CD14-positive monocyte (primary cell): ENCODE measurements at places on chromosomes 5 and 9.

DNA sequence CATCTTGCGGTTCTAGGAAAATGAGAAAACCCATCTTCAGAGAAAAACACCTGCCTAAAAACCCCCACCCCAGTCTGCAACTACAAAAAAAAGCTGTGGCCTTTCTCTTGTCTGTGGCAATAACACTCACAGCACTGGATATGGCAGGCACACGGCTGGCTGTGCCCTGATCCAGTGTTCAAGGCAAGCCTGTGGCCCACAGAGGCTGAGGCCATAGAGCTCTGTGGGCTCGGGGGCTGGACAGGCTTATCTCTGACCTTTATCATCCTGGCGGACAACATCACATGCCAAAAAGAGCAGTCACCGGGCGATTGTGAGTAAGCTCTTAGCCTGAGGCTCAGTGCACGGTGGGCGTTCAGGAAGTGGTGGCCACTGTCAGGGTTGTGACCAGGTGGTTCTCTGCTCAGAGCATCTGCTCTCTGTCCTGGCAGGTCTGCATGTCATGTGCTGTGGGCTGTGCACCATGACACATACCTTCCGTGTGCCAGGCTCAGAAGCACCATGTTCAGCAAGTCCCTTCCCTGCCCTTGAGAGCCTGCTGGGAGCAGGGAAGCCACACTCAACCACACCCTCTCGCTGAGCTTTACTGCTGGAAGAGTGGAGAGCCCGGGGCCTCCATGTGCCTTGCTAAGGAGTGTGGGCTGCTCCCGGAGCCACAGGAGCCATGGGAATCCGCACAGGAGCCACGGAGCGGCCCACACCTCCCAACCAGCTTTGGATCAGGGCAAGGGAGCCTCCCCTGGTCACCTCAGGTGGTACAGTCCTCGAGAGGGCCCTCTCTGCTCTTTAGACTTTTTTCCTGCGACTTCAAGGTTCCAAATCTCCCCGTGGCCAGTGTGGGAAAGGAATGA, 34.6 kb upstream of the WDR38 start:
- no peak overlapping the region for H3K27ac ChIP-seq
- H3K36me3 ChIP-seq = no peaks in the 10 kb centered on the region
- no peak overlapping the region for H3K4me3 ChIP-seq

DNA sequence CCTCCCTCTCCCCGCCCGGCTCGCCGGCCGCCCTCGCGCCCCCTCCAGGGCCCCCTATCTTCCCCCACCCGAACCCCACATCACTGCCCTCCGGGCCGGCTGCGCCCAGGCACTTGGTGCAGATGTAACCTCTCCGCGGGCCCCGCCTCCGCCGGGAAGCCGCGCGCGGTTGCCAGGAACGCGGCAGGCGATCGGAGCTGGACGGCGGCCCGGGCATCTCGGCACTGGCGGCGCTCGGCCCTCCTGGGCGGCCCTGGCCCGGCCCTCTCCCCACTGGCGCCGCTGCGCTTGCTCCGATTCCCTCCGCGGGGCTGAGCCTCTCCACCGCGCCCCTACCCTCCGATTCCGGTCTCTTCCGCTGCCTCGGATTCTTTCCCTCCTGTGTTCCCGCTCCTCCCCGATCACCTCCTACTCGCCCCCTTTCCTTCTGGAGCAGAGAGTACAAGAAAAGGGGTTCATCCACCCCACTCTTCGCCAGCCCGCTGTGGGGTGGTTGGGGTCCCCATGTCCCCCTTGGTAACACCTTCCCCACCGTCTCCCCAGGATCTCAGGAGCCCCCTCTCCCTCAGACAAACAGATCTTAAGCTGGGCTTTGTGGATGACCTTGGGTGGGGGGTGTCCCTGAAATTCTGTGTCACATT, 70.6 kb downstream of the C9orf50 start:
- H3K27ac ChIP-seq = no peak overlapping the region
- H3K27me3 ChIP-seq = peaks cover 26% of the 10 kb centered on the region
- H3K4me3 ChIP-seq = no peak overlapping the region
- no peak for DNase-seq
- H3K4me1 ChIP-seq = peaks cover 50% of the 10 kb centered on the region

GRCh38 chr5:23169660-23170416, 316.7 kb upstream of the CDH12 start:
- no peak overlapping the region for H3K27ac ChIP-seq
- H3K4me3 ChIP-seq = no peak overlapping the region
- no peaks in the 10 kb centered on the region for H3K27me3 ChIP-seq
- no peaks in the 10 kb centered on the region for H3K36me3 ChIP-seq

DNA sequence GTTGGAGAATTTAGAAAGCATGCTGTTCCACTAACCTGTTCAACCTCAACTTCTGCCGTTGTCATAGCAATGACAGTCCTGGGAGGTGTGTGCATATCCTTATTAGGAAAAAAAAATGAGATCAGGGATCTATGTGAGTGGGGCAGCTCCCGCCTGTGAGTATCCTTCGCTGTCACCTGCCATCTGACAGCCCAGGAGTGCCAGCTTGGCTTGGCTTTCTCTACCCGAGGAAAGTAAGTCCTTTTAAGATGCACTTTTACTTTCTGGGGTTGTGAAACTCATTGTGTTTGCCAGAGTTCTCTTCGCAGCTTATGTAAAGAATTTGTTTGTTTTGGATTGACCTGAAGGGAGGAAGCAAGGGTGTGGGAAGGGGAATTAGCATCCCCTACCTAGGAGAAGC, 21.8 kb downstream of the PCDHAC2 start:
- no peak overlapping the region for H3K27ac ChIP-seq
- no peak overlapping the region for H3K4me3 ChIP-seq
- no peaks in the 10 kb centered on the region for H3K27me3 ChIP-seq
- H3K36me3 ChIP-seq = no peaks in the 10 kb centered on the region
- no peak for DNase-seq

GRCh38 chr5:100788417-100788816, 114.7 kb downstream of the ST8SIA4 start:
- no peak overlapping the region for H3K27ac ChIP-seq
- no peak overlapping the region for H3K4me3 ChIP-seq
- H3K4me1 ChIP-seq = peaks cover 12% of the 10 kb centered on the region
- H3K27me3 ChIP-seq = no peaks in the 10 kb centered on the region

- no peaks in the 10 kb centered on the region for H3K36me3 ChIP-seq
- H3K27me3 ChIP-seq = no peaks in the 10 kb centered on the region
- H3K4me3 ChIP-seq = no peak overlapping the region
Measured at GRCh38 chr5:129622531-129622930, 125.4 kb upstream of the MINAR2 start.

DNA sequence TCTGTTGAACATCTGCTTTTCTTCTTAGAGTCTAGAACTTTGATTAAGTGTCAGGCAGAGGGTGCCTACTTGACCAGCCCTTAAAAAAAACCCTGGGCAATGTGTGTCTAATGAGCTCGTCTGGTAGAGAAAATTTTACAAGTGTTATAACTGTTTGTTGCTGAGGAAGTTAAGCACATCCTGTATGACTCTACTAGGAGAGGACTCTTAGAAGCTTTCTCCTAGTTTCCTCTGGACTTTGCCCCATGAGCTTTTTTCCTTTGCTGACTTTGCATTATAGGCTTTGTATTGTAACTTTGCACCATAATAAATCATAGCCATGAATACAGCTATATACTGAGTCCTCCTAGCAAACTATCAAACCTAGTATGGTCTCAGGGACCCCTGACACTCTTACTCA, 39.4 kb downstream of the GNG10 start:
- DNase-seq = no peak
- no peaks in the 10 kb centered on the region for H3K4me1 ChIP-seq
- H3K4me3 ChIP-seq = no peak overlapping the region
- H3K27me3 ChIP-seq = no peaks in the 10 kb centered on the region

DNA sequence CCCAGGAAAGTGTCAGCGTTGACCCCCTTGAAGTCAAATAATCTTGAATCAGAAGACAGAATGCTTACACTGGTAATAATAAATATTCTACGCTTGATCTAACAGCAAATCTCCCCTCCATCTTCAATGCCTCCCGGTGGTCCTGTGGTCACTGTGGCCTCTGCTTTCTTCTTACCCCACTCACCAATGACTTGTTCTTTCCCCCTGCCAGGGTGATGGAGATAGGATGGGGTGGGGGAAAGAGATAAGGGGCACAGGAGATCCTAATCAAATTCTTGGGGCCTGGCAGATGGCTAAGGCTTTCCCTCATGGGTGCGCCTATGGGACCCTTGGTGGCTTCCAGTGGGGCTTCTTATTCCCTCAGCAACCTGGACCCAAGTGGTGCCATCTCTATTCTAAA, 152.6 kb upstream of the EGFLAM start:
- H3K27me3 ChIP-seq = no peaks in the 10 kb centered on the region
- H3K36me3 ChIP-seq = no peaks in the 10 kb centered on the region
- no peak overlapping the region for H3K4me3 ChIP-seq
- no peak overlapping the region for H3K27ac ChIP-seq
- DNase-seq = no peak
- no peaks in the 10 kb centered on the region for H3K4me1 ChIP-seq

- H3K27ac ChIP-seq = no peak overlapping the region
- no peak for DNase-seq
- H3K4me3 ChIP-seq = no peak overlapping the region
- H3K4me1 ChIP-seq = no peaks in the 10 kb centered on the region
- H3K36me3 ChIP-seq = no peaks in the 10 kb centered on the region
Measured at GRCh38 chr5:66223637-66224036, 79.5 kb downstream of the SREK1 start.

- H3K27me3 ChIP-seq = no peaks in the 10 kb centered on the region
- no peak overlapping the region for H3K4me3 ChIP-seq
- H3K36me3 ChIP-seq = no peaks in the 10 kb centered on the region
- no peak for DNase-seq
Measured at GRCh38 chr5:81288021-81288433, 13.4 kb upstream of the ZCCHC9 start.

DNA sequence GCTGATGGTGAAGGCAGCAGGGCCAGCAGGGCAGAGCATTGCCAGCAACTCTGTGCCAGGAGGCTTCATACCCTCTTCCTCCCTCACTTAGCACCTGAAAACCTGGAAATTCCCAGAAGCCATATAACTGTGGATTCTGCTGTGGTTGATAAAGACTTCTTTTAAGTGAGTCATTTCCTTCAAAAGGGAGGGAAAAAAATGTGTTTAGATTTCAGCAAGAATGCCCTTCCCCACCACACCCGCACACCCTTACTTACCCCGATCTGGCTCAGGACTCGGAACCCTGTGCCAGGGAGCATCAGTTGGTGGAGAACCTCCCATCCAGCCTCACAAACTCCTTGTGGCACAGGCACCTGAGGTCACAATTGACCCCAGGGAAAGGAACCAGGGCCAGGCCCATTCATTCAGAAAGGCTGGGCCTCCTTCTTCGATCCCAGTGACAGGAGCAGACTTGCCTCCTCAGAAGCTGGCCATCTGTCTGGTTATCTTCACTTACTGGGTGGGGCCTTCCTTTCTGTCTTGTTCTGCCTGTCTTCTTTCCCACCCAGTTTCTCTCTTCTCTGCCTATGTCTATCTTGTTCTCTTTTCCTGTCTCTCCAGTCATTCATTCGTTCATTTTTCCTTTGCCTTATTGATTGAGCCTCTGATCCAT, 62.6 kb downstream of the PLAC8L1 start:
- no peaks in the 10 kb centered on the region for H3K27me3 ChIP-seq
- H3K27ac ChIP-seq = no peak overlapping the region
- peaks cover 30% of the 10 kb centered on the region for H3K4me1 ChIP-seq
- no peaks in the 10 kb centered on the region for H3K36me3 ChIP-seq
- no peak overlapping the region for H3K4me3 ChIP-seq

DNA sequence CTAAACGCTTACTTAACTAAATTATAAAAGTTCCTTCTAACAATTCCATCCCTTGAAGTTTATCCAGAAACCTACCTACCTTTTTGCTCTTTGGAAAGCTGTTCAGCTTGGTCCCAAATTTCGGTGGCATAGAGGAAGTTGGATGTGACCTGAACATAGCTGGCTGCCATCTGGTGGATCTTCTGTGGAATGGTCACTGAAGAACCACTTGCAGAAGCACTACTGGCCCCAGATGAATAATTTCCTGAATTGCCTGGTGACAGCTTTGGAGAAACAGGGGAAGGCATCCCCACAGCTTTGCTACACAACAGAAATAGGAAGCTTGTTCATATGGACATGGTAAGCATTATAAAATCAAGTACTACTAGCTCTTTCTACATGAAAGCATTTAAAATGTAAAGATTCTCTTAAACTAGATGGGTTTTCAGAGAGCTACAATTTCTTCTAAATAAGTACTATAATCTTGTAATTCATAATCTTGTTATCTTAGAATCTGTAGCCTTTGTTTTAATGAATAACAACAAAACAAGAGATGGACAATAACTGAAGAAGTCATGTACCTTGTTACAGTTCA, 9.9 kb downstream of the LEAP2 start:
- no peak overlapping the region for H3K4me3 ChIP-seq
- DNase-seq = peak; percentile 82
- no peaks in the 10 kb centered on the region for H3K4me1 ChIP-seq

GRCh38 chr9:22617156-22617555, 170.5 kb downstream of the DMRTA1 start:
- no peak overlapping the region for H3K27ac ChIP-seq
- H3K27me3 ChIP-seq = no peaks in the 10 kb centered on the region
- DNase-seq = no peak

DNA sequence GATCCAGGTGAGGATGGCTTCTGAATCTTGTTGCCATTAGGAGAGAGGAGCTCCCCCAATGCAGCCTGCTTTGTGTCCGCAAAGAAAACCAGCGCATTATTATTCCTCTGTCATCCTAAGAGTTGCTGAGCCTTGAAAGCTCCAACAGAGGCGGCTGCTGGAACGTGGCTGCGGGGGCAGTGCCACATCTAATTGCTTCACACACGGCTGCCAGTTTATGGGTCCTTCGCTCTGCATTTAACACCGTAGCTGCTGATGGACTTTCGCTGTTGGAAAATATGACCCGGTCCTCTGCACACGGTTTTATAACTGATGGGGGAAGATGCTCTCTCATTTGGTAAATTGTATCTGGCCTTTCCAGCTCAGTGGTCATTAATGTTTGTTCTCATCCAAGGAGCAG, 38.0 kb downstream of the ZNF622 start:
- H3K4me3 ChIP-seq = no peak overlapping the region
- H3K4me1 ChIP-seq = no peaks in the 10 kb centered on the region
- H3K36me3 ChIP-seq = no peaks in the 10 kb centered on the region
- H3K27ac ChIP-seq = no peak overlapping the region
- DNase-seq = no peak
- H3K27me3 ChIP-seq = peaks cover 4% of the 10 kb centered on the region

GRCh38 chr9:125904155-125904851, 157.1 kb downstream of the PBX3 start:
- no peak overlapping the region for H3K27ac ChIP-seq
- DNase-seq = peak; percentile 46
- no peaks in the 10 kb centered on the region for H3K36me3 ChIP-seq
- H3K4me1 ChIP-seq = peaks cover 13% of the 10 kb centered on the region
- H3K4me3 ChIP-seq = peak overlapping the region; percentile 21

DNA sequence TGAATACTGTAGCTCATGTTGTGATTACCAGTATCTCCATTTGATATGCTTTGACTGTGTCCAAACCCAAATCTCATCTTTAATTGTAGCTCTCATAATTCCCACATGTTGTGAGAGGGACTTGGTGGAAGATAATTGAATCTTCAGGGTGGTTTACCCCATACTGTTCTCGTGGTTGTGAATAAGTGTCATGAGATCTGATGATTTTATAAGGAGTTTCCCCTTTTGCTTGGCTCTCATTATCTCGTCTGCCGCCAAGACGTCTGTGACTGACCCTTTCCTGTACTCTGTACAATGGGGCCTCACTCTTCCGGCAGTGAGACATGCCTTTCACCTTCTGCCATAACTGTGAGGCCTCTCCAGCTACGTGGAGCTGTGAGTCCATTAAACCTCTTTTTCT, 59.3 kb downstream of the TRIO start:
- no peaks in the 10 kb centered on the region for H3K27me3 ChIP-seq
- peaks cover 55% of the 10 kb centered on the region for H3K4me1 ChIP-seq
- no peak overlapping the region for H3K4me3 ChIP-seq

- H3K27me3 ChIP-seq = no peaks in the 10 kb centered on the region
- H3K27ac ChIP-seq = no peak overlapping the region
- H3K4me3 ChIP-seq = no peak overlapping the region
- peaks cover 5% of the 10 kb centered on the region for H3K4me1 ChIP-seq
- no peaks in the 10 kb centered on the region for H3K36me3 ChIP-seq
Measured at GRCh38 chr9:106482733-106483132, 380.2 kb upstream of the ZNF462 start.
